Placental epithelial cell (primary cell): ENCODE measurements at places on chromosomes 3 and 15. TPM values are rescaled to one million over a fixed set of nuclear protein-coding genes. Genes with fewer than 3 reads are reported as not detected.

GRK7 gene
- 0.11 TPM in 1 of 2 replicates, not detected in the other for total RNA-seq

IQCH gene
- total RNA-seq = 4.3 and 5.1 TPM in 2 replicates

MCTP2 gene
- total RNA-seq = 10.2 and 20.0 TPM in 2 replicates

SAMD7 gene
- not detected in 2 replicates for total RNA-seq

ZNF385D gene
- total RNA-seq = under 0.01 TPM in 1 of 2 replicates, not detected in the other

ISG20 gene
- 0.39 and 0.65 TPM in 2 replicates for total RNA-seq

ENTPD3 gene
- 0.22 TPM in 1 of 2 replicates, not detected in the other for total RNA-seq
